ENCODE measurements at places on chromosomes 12 and 14. TPM values are rescaled to one million over a fixed set of nuclear protein-coding genes. Genes with fewer than 3 reads are reported as not detected.

DNA sequence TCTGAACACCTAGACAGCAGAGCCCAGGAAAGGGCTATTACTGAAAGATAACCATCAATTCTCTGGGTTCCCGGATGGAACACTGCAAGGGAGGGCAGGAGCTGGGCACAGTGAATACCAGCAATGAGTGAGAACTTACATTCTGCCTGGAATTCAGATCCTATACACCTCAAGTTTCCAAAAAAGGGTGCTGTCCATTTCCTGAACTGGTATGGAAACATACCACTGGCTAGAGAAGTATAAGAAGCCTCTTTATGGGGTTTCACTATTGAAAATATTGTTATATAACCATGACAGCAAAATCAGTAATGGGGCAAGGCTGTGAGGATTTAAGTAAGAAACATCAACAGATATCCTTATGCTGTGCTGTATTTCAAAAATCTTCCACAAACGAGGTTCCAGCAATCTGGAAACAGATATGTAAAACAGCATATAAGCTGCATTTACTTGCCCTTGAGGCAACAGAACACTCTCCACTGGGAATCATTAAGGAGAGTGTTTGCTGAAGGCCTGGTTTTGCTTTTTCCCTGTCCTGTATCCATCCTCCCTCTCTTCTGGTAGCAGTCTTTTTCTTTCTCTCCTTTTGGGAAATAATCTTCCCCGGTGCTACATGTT is 53.3 kb upstream of the GTF2A1 start:
- peak; percentile 68 for DNase-seq

DNA sequence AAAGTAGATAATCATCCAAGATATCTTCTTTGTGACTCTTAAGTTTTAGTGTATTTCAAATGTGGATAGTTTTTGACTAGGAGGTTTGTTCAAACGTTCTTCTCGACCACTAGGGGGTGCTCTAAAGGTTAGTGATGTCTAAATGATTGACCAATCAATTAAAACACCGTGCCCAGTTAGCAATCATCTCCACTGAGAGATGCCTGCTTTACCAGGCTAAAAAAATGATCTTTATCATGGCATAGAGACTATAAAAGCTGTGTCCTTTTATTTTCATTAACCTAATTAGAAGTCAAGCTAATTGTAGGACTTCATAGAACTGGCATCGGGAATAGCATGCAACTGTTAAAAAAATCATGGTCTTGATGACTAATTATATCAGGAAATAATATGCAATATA is 153.9 kb downstream of the PRKCH start:
- peak; percentile 64 for DNase-seq

DNA sequence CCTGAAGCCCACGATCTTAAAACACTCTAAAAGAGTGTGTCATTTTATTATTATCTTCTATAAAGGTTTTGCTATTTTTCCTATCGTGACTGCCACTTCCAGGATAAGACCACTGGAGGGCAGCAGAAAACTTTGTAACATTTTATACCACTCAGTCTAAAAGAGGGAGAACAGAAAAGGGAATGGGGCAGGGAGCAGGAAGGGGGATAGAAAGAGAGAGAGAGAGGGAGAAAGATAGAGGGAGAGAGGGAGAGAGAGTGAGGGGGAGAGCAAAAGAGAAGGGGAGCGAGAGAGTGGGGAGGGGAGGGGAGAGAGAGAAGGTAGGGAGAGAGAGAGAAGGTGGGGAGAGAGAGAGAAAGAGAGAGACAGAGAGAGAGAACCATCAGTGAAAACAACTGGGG is 2.0 kb upstream of the ART4 start:
- peak; percentile 83 for DNase-seq

DNA sequence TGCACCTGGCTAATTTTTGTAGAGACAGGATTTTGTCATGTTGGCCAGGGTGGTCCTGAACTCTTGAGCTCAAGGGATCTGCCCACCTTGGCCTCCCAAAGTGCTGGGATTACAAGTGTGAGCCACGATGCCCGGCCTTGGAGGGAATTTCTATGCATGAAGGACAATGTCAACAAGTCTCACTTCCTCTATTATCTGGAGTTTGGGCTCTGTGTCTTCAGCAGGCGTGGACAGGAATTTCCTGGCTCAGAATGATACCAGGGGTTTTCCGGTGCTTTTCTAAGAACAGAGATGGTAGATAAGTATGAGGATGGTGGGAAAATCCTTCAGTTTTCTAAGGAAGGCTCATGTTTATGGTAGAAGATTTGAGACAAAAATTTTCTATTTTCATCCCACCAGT is 75.0 kb upstream of the CCDC60 start:
- peak; percentile 13 for DNase-seq

DNA sequence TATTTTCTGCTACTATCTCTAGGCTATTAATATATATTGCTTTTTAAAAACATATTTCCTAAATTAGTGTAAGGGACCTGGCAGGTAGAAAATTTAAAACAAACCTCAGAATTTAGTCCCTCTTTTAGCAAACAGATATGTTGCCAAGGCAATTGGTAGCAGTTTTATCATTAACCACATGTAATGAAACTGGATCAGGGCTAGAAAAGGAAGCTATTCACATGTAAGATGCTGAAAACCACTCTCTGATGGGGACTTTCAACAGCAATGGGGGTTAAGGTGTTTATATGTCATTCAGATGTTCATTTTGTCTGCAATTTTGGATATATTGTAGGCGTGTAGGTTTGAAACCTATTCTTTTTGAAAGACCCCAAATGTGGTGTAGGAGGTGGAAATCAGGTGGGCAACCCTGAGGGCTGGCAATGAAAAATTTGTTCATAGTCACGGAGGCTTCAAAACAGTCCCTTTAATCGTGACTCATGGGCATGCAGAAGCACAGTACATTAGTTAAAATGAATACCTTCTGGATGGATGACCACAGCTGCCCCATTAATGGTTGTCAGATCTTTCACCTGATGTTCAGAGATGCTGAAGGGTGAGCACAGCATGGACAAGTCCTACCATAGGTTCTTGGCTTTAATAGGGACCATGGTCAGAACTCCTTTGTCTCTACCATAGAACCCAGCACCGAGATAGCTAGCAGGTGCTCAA is 5.9 kb upstream of the PKP2 start:
- no peak for DNase-seq

- peak; percentile 95 for DNase-seq
Observed at GRCh38 chr12:123457980-123458779, at the start of gene SNRNP35. TSS of gene SNRNP35 (plus strand) at chr12:123458139. CDS start at chr12:123465541, 7,402 bp downstream.

GRCh38 chr14:69183735-69184134 is 7.6 kb upstream of the EXD2 start:
- DNase-seq: no peak

DNA sequence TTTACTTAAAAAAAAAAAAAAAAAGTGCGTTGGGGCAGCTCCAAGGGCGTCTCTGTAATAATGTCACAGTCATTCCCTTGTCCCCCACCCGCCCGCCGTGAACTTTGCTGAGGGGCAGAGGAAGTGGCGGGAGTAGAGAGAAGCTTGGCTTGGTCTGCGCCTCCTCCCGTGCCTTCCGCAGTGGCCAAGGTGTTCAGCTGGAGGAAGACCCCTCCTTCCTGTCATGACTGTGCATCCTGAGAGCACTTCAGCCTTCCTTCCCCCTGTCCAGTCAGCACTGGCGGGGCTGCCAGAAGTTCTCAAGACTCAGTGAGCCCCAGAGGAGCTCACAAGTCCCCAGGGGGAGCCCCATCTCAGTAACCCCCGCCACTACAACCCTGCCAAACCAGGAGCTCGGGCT is 32.2 kb downstream of the AACS start:
- DNase-seq: no peak

GRCh38 chr12:42923583-42923982 is 334.0 kb upstream of the PRICKLE1 start:
- DNase-seq: peak; percentile 61

GRCh38 chr12:42284157-42284556 is 41.7 kb downstream of the ZCRB1 start:
- no peak for DNase-seq

GRCh38 chr12:89347325-89347829 is 4.9 kb downstream of the DUSP6 start:
- no peak for DNase-seq

DNA sequence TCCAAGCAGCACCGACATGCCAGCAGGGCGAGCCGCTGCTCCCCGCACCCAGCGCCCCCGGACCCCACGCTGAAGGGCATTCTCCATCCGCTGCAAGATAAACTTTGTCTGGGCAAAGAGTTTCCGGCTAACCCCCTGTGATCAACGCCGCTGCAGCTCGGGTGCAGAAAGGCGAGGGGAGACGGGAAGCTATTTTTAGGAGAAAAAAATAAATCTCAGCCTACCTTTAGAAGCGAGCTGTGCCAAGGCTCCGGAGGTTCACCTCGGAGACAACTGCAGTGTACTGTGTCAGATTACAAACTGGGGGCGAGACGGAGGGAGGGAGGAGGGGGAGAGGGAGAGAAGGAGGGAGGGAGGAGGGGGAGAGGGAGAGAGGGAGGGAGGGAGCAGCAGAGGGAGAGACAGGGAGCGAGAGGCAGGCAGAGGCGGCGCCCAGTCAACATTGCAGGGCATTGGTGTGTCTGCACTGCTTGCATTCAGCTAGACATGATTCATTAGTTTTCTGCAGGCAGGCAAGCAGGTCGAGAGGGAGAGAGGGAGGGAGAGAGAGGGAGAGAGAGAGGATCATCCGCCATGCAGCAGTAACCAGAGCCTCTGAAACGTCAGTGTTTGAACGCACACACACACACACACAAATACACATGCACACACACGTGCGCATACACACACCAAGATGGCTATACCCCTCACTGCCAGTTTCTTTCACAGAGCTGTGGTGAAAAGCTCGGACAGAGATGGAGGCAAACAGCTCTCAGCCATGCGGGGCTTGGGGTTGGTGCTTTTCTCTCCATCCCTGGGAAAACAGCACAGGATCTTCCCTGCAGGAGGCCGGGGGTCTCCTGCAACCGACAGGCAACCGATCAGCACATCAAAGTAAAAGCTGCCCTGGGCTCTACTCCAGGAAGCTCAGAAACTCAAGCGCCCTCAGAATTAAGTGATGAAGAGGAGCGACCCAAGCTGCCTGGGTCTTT is at the start of gene RIMBP2:
Gene RIMBP2, minus strand, starts transcription at position 302 of the 971 bp plus-strand sequence. CDS start 237,286 bp downstream, outside the sequence.
- peak; percentile 66 for DNase-seq

DNA sequence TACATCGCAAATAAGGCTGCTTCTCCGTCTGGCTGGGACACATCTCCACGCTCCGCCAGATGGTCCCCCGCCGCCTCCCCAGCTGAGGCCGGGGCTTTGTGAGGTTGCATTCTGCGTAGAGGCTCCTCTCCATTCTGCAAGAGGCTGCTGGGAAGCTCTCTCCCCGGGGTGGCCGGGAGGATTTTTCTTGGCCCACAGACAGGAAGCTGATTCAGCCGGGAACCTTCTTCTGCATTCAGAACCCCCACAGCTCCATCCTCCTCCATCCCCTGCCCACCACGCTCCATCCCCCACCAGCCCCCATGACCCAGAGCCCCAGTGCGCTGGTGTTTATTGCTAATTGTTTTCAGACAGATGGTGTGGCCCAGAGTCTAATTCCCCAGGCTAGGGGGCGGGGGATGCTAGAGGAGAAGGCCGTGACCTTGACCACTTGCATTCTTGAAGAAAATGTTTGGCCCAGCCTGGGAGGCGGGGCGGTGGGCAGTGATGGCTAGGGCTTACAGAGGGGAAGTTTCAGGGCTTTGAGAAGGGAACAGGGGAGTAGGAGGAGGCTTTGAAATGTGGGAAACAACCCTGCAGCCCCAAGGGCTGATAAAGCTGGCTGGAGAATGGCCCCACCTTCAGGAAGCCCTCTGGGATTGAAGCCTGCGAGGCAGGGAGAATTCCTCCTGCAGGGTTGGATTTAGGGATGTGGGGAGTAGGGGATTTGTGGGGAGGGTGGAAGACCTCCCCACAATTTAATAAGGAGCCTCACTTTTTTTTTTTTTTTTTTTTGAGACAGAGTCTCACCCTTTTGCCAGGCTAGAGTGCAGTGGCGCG is 88.5 kb upstream of the NCOR2 start:
- DNase-seq: peak; percentile 98

DNA sequence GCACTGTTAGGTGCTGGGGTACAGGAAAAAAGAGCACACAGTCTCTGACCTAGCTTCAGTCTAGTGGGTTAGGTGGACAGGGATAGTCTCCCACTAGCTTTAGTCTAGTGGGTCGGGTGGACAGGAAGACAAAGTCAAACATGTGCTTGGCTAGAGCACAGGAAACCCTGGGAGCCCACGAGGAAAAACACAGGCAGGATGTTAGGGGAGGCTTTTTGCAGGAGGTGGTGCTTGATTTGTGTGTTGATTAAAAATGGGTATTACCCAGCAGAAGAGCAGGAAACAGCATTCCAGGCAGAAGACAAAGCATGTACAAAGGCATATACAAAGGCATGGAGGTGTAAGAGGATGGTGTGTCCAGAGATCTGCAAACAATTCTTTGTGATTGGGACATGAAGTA is 23.3 kb downstream of the SLC38A2 start:
- DNase-seq: no peak

DNA sequence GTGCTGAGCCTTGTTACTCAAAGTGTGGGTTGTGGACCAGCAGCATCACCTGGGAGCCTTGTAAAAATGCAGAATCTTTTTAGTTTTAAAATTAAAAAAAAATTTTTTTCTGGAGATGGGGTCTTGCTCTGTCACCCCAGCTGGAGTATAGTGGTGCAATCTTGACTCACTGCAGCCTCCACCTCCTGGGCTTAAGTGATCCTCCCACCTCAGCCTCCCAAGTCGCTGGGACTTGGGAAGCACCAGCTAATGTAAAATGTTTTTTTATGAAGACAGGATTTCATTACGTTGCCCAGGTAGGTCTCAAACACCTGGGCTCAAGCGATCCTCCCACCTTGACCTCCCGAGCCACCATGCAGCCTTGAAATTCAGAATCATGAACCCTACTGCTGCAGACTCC is 14.4 kb downstream of the MYBPC1 start:
- DNase-seq: no peak

- DNase-seq: no peak
Observed at GRCh38 chr14:93381644-93382043, 34.7 kb downstream of the COX8C start.

DNA sequence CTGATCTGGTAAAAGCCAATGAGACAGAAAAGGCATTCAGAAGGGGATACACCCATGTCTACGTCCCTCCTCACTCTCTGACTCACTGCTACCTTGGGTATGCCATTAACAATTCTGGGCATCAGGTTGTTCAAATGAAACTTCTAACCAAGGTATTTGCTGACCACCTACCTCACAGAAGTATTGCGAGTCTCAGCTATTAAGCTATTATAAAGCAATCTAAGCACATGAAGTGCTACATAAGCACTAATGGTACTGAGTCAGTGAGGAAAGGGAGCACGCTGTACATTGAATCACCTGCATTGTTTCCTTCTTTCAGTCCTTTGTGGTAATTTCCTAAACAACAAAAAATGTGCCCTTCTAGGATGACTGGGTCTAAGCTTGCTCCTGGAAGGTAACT is 62.8 kb upstream of the CCDC91 start:
- no peak for DNase-seq

DNA sequence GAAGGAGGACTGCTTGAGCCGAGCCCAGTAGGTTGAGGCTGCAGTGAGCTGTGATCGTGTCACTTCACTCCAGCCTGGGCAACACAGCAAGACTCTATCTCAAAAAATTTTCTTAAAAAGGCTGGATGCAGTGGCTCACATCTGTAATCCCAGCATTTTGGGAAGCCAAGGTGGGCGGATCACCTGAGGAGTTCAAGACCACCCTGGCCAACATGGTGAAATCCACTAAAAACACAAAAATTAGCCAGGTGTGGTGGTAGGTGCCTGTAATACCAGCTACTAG is 17.1 kb upstream of the MDM2 start:
- no peak for DNase-seq

The VRTN gene
- polyA plus RNA-seq: 0.08 TPM

The MIP gene
- polyA plus RNA-seq: 0.17 TPM

The LALBA gene
- not detected for polyA plus RNA-seq

The KSR2 gene
- 0.14 TPM for polyA plus RNA-seq

The ASCL1 gene
- 0.28 TPM for polyA plus RNA-seq

The LMO3 gene
- 6.8 TPM for polyA plus RNA-seq

The CCDC177 gene
- not detected for polyA plus RNA-seq

The TSPAN11 gene
- 18.6 TPM for polyA plus RNA-seq

The NEK9 gene
- polyA plus RNA-seq: 86.7 TPM

The KLHL33 gene
- polyA plus RNA-seq: 1.5 TPM

The PRR13 gene
- 59.1 TPM for polyA plus RNA-seq

Data from muscle of leg (tissue), 16 donors.